ENCODE measurements at places on chromosomes 12 and 14.

DNA sequence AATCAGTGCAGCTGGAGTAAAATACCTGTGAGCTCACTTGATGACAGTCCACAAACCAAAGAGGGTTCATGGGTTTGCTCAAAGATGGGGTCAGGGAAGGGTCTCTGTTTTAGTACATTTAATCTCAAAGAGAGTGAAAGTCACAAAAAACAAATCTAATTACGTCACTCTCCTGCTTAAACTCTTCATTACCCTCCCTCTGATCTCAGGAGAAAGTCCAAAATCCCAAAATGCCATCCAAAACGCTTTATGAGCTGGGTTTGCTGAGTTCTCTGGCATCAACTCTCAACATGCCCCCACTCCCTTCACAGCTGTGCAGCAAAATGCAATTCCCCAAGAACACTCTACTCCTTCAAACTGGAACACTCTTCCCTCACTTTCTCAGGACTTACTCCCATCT, 40.4 kb upstream of the LGR5 start:
- DNase-seq = no peak

DNA sequence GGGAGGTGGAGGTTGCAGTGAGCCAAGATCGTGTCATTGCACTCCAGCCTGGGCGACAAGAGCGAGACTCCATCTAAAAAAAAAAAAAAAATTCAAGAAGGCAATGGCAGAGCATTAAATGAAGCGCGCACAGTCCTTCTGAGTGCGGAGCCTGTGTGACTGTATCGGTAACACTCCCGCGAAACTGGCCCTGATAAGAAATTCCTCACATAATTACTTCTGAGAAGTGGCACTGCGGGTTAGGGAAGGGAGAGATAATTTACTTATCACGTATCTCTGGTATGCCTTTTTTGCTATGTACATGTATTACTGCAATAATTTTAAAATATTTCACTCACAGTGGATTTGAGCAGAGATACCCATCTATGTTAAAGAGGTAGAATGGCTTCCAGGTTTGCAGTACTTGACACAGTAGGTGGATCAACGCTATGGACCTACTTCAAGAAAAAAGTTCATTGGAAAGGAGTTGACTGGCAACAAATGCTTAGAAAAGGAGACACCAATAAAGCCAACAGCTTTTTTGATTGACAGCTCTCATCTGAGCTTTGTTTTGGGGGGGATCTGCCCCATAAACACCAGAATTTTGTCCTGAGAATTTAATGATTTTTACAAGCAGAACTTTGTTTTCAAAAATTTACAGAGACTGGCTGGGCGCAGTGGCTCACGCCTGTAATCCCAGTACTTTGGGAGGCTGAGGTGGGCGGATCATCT, 29.2 kb upstream of the SPTLC2 start:
- no peak for DNase-seq

DNA sequence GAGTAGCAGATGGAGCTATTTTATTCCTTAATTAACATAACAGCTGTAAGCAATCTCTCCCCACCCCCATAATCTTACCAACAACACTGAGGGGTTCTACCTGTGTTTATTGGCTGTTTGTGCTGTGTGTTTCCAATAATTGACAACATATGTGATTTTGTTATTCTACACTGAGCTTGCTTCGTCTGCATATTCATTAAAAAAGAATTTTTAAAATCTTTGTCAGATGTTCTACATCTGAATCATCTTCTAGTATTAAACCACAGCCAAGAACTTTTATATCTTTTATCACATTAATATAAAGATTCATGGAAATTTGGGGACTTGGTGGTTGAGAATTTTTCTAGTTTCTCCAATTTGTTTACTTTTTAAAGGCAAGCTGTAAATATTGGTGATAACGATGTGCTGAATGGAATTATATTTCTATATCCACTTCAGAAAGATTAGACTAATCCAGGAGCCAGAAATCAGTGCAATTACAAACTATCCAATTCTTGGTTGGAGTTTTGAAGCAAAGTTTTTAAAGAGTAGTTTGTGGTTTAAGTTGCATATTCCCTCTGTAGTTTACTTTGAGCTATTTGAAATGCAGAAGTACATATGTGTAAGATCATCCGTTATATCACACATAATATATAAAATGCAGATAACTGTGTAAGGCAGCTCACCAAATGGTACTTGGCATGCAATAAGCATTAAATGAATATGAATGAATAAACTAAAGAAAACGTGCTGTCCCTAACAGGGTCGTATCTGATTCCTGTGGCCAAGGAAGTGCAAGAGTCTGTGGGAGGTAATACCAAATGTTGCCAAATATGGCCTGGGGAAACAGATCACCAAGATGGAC, 206.9 kb downstream of the PELI2 start:
- no peak for DNase-seq

DNA sequence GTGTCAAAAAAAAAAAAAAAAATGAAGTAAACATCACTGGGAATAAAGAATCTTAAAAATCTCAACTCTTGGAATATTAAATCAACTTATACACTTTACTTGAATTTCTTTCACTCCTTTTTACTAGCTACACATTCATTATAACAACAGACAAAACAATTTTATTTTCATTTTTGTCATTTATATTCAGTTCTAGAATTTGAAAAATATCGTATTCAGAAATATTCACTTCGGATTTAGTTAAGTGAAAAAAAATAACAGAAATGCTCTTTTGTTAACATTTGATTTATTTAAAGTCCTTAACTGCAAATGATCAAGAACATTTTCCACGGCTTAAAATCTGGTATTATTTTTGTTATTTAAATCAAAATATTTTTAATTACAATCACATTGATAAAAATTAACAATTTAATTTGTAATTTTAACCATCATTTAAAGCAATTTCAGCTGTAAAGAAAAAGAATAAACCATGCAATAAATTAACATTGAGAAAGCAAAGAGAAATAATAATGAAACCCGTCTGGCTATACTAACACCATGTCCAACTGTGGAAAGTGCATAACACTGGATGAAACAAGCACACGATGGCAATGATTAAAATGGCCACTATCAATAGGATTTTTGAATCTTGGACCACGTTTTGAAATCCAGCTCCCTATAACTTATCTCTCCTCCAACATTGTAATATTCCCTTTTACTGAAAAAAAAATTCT, 5.2 kb downstream of the FOXA1 start:
- DNase-seq = no peak

DNA sequence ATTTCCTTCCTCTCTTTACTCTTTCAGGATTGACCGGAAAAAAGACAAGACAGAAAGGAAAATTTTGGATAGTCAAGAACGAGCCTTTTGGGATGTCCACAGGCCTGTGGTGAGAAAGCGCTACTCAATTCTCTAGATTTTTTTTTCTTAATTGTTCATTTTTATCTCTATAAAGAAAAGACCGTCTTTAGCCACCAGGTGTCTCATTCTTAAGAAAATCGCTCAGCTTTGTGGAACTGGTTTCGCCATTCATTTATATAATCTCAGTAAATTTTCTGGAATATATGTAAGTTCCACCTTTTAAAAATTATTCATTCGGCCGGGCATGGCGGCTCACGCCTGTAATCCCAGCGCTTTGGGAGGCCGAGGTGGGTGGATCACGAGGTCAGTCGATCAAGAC, 421.1 kb downstream of the DPF3 start:
- no peak for DNase-seq

DNA sequence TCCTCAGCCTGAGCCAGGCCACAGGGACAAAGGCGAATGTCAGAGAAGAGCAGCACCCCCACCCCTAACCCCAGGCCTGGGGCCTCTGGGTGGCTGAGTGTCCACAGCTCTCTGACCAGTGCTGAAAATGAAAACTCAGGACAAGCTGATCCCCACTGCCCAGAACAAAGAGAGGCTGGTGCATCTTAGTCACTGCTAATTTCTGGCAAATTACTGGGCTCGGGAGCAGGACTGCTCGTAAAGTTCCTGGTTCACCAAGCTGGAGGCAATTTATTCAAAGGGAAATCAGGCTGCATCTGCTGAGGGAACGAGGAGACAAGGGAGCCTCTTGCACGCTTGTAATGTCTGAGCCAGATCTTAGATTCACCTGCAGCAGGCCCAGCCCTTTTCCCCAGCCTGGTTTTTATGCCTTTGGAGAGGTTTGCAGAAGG, 43.2 kb downstream of the CALM1 start:
- DNase-seq = no peak

- no peak for DNase-seq
Observed at GRCh38 chr14:94115058-94115591, 4.6 kb downstream of the IFI27 start.

DNA sequence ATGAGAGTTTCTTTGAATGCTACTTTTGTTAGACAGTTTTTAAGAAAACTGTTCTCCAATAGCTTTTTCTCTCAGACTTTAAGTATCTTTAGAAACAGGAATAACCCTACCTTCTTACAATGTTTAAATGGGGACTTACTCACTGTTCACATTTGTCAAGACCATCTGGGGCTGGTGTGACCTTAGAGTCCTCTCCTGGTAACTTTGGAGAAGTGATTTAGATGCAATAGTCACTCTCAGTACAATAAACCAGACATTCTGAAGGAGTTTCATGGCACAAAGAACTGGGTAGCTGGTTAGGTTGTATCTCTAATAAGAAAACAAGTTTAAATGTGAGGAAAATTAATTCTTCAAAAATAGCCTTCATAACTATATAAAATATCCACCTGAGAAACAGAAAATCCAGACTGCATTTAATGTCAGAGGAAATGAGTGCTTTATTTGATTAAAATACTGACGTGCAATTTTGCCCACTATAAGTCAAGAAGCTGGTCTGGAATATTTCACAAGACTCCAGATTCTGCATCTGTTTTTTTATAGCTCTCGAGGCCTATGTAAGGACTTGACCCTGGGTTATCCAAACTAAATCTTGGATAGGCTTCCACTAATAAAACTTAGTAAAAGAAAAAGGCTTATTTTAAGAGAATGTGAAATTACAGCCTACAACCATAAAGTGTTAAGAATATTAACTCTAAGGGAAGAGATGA, 108.7 kb downstream of the PTGER2 start:
- no peak for DNase-seq

- DNase-seq = no peak
Observed at GRCh38 chr12:124484526-124484953, 82.9 kb downstream of the NCOR2 start.

DNA sequence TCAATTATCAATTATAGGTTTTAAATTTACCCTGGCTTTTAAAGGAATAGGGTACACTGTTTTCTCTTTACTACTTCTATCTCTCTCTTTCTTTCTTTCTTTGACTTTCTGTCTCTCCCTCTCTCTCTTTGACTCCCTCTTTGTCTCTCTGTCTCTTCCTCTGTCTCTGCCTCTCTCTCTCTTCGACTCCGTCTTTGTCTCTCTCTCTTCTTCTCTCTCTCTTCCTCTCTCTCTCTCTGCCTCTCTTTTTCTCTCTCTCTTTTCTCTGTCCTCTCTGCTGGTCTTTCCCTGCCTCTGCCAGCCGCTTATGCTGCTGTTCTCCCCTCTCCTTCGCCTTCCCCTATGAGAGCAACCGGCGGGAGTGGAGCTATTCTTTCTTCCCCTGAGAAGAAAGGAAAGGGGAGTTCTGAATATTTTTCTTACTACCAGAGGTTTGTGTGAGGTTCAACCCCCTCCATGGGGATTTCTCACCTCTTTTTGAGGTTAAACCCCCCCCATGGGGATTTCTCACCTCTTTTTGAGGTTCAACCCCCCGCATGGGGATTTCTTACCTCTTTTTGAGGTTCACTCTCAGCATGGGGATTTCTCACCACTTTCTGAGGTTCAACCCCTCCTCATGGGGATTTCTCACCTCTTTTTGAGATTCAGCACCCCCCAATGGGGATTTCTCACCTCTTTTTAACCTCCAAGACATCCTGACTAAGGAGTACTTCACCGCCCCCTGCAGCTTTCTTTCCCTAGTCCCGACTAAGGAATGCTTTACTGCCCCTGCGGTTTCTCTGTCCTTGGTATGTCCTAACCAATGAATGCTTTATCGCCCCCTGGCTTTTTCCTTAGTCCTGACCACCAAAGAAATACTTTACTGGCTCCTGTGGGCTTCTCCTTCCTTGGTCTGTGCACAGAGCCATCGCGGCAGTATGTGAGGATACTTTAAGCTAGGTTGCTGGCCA, 27.4 kb upstream of the DDHD1 start:
- no peak for DNase-seq

GRCh38 chr12:107605293-107605692, 80.3 kb upstream of the PWP1 start:
- no peak for DNase-seq

GRCh38 chr12:89153341-89153740, 199.0 kb downstream of the DUSP6 start:
- DNase-seq = no peak

DNA sequence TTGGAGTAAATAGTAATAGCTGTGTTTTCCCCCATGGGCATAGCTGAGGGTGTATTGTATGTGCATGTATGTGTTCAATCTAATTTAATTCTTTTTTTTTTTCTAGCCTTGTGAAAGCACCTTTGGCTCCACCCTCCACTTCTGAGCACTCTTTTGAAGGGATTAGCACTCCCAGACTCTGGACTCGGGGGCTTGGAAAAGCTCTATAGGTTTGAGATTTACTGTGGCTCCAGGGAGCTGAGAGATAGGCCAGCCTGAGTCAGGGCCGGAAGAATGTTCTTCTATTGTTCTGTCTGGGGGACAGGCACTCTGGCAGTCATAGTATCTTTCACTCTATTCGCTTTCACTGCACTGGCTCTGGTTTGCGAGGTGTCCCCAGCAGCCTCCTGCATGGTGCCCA, 540.0 kb upstream of the TBX3 start:
- no peak for DNase-seq

GRCh38 chr14:73795974-73796373, 55.7 kb upstream of the PTGR2 start:
- DNase-seq = no peak

DNA sequence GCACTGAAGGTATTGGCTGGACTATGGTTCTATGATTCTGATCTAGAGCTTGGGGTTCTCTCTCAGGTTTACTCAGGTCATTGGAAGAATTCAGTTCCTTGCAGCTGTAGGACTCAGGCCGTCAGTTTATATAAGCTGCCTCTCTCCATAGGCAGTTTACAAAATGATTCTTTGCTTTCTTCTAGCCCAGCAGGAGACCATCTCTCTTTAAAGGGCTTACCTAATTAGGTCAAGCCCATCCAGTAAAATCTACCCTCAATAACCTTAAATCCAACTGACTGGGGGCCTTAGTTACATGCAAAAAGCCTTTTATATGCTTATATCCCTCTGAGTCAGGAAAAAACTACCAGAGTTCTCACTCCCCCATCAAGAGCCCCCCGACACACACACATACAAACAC, 80.5 kb upstream of the GARIN6 start:
- no peak for DNase-seq

DNA sequence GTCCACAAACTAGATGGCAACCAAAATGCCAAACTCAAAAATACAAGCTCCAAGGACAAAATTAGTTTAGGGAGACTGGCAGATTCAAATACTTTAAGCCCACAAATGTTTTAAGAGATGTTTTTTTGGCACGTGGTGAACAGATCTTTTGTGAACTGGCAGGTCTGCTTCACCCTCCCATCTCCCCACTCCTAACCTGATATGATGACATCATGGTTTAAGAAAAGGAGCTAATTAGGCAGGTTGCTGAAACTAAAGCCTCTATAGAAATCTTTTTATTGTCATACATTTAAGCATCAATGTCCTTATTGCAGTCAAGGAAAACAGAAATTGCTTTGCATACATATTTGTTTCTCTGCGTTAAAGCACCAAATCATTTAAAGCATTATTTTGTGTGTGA, 5.8 kb downstream of the LRIG3 start:
- no peak for DNase-seq

All from GM18507 (cell line).